Tibial nerve (tissue), 4 donors: ENCODE measurements at places on chromosomes 16 and 17.

- H3K4me3 ChIP-seq = no peak overlapping the region
- H3K27ac ChIP-seq = no peak overlapping the region
- H3K4me1 ChIP-seq = peaks cover 3% of the 10 kb centered on the region
- DNase-seq = no peak
- H3K36me3 ChIP-seq = no peaks in the 10 kb centered on the region
Observed at GRCh38 chr16:88434746-88435145, 18.3 kb upstream of the ZFPM1 start.

DNA sequence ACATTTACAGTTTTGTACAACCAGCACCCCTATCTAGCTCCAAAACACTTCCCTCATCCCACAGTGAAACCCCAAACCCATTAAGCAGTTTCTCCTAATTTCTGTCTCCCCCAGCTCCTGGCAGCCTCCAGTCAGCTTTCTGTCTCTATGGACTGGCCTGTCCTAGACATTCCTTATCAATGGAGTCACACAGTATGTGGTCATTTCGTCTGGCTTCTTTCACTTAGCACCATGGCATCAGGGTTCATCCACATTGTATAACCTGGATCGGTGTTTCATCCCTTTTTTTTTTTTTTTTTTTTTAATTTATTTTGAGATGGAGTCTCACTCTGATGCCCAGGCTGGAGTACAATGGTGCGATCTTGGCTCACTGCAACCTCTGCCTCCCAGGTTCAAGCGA, 68.5 kb downstream of the ZDHHC7 start:
- H3K4me3 ChIP-seq = no peak overlapping the region
- H3K36me3 ChIP-seq = no peaks in the 10 kb centered on the region
- H3K27ac ChIP-seq = no peak overlapping the region

- peak overlapping the region; percentile 57 for H3K27ac ChIP-seq
- no peaks in the 10 kb centered on the region for H3K36me3 ChIP-seq
- no peaks in the 10 kb centered on the region for H3K27me3 ChIP-seq
Observed at GRCh38 chr16:68276223-68276622, 11.9 kb downstream of the SLC7A6 start.

GRCh38 chr16:2469399-2470233, 1.5 kb upstream of the NTN3 start:
- DNase-seq = no peak
- H3K27ac ChIP-seq = no peak overlapping the region
- peaks cover 56% of the 10 kb centered on the region for H3K27me3 ChIP-seq

DNA sequence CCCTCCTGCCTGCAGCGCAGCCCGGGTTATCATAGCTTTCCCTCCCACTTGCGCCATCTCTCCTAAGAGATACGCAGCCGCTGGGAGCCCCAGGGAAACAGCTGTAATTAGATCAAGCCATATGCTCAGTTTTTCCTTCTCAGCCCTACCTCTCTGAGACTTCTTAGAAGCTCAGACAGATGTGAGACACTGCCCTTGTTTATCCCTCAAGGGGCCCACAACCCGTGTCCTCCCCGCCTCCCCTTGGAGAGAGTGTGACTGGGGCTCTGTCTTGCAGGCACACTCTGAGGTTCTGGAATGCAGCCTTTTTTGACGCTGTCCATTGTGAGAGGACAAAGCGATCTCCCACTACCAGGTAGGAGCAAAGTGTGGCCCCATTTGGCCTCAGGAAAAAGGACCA, 31.2 kb downstream of the CIBAR2 start:
- H3K27me3 ChIP-seq = no peaks in the 10 kb centered on the region
- H3K4me3 ChIP-seq = no peak overlapping the region
- H3K4me1 ChIP-seq = peaks cover 7% of the 10 kb centered on the region
- no peak for DNase-seq
- H3K36me3 ChIP-seq = no peaks in the 10 kb centered on the region

- H3K36me3 ChIP-seq = no peaks in the 10 kb centered on the region
- no peak overlapping the region for H3K4me3 ChIP-seq
- no peaks in the 10 kb centered on the region for H3K4me1 ChIP-seq
- H3K27me3 ChIP-seq = no peaks in the 10 kb centered on the region
- H3K27ac ChIP-seq = no peak overlapping the region
Observed at GRCh38 chr17:68306819-68307218, 15.5 kb downstream of the ARSG start.

GRCh38 chr17:64653325-64653984, 8.7 kb downstream of the SMURF2 start:
- DNase-seq = no peak
- peaks cover 6% of the 10 kb centered on the region for H3K4me1 ChIP-seq

GRCh38 chr17:83079352-83079747, at the start of gene METRNL:
Gene METRNL, plus strand, starts transcription at chr17:83079609. Its CDS starts 207 bp downstream, at chr17:83079816.
- peaks cover 49% of the 10 kb centered on the region for H3K4me1 ChIP-seq
- peak; percentile 73 for DNase-seq
- H3K27ac ChIP-seq = peak within 1 kb of the TSS; percentile 97
- H3K27me3 ChIP-seq = no peaks in the 10 kb centered on the region
- H3K36me3 ChIP-seq = no peaks in the 10 kb centered on the region

DNA sequence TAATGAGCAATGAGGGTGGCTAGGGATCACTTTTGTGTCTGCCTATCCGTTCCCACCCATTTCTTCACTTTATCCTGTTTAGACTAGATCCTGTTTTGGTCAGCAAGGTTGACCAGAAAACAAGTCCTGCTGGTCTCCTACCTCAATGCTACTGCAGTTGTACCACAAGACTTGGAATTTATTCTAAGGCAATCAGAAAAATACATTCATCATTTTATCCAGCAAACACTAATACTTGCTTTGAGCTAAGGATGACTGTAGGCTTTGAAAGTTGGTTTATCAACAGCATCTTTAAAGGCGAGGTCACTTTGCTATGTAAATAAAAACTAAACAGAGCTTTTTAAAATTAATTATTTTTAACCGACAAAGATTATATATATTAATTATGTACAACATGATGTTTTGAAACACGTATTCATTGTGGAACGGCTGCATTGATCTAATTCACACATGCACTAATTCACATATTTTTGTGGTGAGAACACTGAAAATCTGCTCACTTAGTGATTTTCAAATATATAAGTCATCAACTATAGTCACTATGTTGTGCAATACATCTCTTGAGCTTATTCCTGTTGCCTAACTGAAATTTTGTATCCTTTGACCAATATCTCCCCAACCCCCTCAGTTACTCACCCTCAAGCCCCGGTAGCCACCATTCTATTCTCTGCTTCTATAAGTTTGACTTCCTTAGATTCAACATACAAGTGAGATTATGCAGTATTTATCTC, 125.9 kb upstream of the HS3ST3A1 start:
- H3K4me1 ChIP-seq = no peaks in the 10 kb centered on the region
- DNase-seq = no peak
- no peaks in the 10 kb centered on the region for H3K36me3 ChIP-seq
- no peak overlapping the region for H3K4me3 ChIP-seq
- H3K27me3 ChIP-seq = no peaks in the 10 kb centered on the region

DNA sequence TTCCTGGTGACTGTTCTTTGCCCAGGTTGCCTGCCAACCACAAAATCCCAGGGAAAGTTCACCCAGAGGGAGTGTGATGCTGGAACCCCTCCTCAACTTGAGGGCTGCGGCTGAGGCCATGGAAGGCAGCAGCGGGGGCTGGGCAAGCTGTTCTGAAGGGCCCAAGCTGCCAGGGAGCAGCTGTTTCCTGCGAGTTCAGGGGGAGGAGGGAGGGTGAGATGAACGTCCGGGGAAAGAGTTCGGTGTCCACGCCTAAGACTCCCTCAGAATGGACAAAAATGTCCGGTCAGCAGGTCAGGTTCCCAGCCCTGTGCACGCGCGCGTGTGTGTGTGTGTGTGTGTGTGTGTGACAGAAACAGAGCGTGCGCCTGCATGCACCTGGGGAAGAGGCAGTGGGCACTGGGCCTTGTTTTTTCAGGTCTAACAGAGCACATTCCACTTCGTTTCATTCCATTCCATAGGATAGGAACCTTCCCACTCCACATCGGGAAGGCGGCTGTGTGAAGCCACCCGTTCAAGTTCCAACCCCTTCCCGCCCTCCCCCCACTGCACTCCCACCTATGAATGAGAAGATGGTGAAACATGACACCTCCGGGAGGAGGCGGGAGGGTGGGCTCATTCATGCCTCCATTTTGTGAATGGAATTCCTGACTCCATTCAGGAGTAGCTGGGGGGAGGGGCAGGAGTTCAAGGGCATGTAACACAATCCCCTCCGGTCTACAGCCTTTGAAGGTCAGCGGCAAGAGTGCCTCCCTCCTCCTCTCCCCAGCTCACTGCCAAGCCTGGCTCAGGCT, 15.7 kb downstream of the ETV4 start:
- H3K36me3 ChIP-seq = no peaks in the 10 kb centered on the region
- no peaks in the 10 kb centered on the region for H3K4me1 ChIP-seq
- H3K4me3 ChIP-seq = no peak overlapping the region
- H3K27me3 ChIP-seq = no peaks in the 10 kb centered on the region
- H3K27ac ChIP-seq = peak overlapping the region; percentile 31

GRCh38 chr17:15285466-15285865, 20.3 kb upstream of the PMP22 start:
- no peak overlapping the region for H3K4me3 ChIP-seq
- no peaks in the 10 kb centered on the region for H3K27me3 ChIP-seq
- H3K36me3 ChIP-seq = no peaks in the 10 kb centered on the region
- no peak overlapping the region for H3K27ac ChIP-seq
- H3K4me1 ChIP-seq = no peaks in the 10 kb centered on the region

DNA sequence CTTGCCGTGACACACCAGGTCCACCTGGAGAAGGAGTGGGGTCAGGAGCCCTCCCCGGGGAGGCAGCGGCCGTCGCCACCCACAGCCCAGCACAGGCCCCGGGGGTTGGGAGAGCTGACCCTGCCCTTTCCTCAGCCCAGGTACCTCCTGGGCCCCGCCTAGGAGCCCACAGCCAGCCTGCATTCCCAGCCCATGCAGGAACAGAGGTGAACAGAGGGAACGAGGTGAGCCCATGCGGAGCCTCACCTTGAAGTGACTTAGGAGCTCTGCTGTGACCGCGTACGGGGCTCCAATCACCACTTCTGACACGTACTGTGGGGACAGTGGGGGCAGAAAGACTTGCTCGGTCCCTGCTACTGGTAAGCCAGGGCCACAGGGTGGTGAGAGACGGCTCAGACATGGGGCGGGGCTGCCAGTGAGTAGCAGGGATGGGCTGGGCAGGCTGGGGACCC, 3.4 kb downstream of the NPB start:
- no peak overlapping the region for H3K4me3 ChIP-seq
- peaks cover 8% of the 10 kb centered on the region for H3K27me3 ChIP-seq
- H3K27ac ChIP-seq = no peak overlapping the region

DNA sequence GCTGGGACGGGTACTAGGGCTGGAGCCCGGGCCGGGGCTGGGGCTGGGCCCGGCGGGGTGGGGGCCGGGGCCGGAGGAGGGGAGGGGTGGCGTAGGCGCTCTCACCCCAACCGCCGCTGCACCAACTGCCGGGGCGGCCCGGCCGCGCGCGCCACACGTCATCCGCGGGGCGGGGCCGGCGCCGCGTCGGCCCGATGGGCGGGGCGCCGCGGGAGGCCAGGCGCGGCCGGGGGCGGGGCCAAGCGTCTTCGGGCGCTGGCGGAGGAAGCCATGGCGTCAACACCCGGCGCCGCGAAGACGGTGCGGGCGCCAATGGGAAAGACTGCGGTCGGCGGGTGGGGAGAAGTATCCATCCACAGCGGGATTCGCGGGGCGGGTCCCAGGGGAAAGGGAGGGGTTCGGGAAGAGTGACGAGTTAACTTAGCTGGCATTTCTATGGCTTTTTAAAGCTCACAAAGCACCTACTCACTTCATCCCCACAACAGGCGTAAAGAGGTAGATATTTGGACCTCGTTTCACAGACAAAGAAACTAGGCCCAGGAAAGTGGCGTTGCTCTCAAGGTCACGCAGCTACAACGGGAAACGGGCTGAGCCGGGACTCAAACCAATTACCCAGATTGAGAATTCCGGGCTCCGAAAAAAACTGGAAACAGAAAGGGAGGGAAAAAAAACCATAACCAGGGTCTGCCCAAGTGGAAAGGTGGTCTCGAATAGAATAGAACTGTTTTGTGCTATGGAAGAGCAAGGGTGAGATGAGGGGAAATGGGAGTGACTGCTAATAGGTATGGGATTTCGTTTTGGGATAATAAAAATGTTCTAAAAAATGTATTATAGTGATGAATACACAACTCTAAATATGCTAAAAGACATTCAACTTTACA, at the start of gene SPAG9:
Gene SPAG9, minus strand, starts transcription at position 130 of the 881 bp plus-strand sequence. CDS start 212 bp downstream, outside the sequence.
- H3K4me1 ChIP-seq = no peaks in the 10 kb centered on the region
- no peaks in the 10 kb centered on the region for H3K36me3 ChIP-seq
- no peaks in the 10 kb centered on the region for H3K27me3 ChIP-seq
- peak within 1 kb of the TSS; percentile 100 for H3K4me3 ChIP-seq
- peak; percentile 94 for DNase-seq

- no peaks in the 10 kb centered on the region for H3K36me3 ChIP-seq
- no peak overlapping the region for H3K27ac ChIP-seq
- H3K27me3 ChIP-seq = no peaks in the 10 kb centered on the region
- no peak overlapping the region for H3K4me3 ChIP-seq
- H3K4me1 ChIP-seq = no peaks in the 10 kb centered on the region
- no peak for DNase-seq
Observed at GRCh38 chr16:77359065-77359502, 75.8 kb downstream of the ADAMTS18 start.

DNA sequence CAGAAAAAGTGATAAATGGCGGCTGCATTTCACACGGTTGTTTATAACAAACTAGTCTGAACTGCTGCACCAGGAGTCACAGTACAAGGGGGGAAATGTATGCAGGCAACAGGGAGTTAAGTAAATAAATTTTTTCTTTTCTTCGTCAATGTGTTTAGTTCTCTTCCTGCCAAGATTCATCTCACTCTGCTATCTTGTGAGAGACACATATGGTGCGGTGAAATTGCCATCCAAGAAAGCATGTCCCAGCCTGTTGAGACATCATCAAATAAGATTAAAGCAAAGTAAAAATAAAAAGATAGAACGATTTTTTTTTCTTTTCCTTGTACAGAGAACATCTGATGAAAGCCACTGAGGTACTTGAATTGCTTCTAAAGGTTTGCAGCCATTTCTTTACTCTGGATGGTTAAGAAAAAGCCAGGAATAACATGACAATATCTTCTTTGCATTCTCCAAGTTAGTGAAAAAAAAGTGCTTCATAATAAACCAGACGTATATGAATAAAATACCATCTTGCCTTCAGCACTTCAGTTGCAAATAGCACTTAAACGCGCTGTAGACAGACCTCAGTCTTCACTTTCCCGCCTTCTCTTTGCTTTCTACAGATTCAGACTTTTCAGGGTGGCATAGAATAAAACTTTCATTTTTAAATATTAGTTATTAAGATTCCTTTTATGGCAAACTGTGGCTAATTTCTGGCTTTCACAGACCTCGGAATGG, 506.2 kb upstream of the ZFHX3 start:
- no peak overlapping the region for H3K27ac ChIP-seq
- peaks cover 8% of the 10 kb centered on the region for H3K27me3 ChIP-seq
- no peak overlapping the region for H3K4me3 ChIP-seq
- no peaks in the 10 kb centered on the region for H3K36me3 ChIP-seq
- no peak for DNase-seq
